GM12891 (cell line): ENCODE measurements at places on chromosomes 3 and 15.

DNA sequence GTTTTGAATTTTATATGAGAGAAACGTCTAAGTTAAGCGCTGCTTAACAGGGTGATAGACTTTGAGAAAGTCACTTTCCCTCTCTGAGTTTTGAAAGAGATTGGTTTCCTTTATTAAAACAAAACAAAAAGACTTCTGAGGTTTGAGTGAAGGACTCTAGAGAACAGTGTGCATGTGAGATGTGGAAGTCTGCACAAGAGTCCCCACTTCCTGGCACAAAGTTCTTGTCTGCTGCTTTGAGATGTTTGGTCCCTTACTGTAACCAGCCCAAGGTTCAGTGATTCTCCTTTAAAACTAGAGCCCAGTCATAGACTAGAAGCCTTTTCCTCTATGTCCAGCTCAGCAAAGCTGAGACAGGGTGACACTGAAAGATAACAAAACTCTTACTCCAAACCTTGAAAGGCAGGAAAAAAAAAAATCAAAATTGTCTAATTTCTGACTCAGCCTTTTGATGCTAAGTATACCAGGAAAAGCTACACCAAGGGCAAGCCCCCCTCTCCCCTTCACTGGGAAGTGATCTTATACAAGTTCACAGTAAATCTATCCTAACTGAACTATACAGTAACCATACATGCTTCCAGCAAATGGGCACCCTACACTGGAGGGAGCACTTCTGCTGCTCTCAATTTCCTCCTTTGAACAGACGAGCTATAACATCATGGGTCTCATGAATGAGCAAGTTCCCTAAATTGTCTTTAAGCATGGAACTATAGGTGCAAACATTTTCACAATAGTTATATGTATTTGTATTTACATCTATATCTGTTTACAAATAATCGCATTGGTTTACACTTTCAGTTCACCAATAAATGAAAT is 2.3 kb downstream of the POPDC2 start:
- DNase-seq = no peak

DNA sequence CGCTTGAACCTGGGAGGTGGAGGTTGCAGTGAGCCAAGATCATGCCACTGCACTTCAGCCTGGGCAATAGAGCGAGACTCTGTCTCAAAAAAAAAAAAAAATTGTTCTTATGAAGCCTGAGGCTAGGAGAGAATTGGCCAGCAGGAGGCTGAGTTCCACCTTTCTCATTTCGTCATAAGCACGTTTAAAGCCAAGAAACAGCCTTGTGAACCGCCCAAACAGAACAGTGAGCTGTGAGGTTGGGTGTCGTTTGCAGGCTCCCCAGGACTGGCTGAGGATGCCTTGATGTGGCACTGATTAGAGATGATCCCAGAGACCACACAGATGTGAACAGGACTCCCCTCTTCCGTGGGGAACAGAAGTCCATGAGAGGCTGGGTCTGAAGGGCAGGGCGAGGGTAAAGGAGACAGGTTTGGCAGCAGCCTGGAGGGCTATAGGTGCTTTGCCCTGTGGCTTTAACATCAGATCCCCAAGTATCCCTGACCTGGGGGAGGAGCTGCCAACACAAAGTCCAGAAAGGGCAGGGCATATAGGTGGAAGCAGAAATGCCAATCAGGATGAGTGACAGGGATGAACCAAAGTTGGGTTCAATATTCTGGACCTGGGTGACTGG is 52.9 kb downstream of the CLEC3B start:
- no peak for DNase-seq

GRCh38 chr3:123723522-123724168 is 138.8 kb upstream of the HACD2 start:
- DNase-seq = peak; percentile 51

- no peak for DNase-seq
Observed at GRCh38 chr3:100954199-100954935, 38.9 kb downstream of the ABI3BP start.

DNA sequence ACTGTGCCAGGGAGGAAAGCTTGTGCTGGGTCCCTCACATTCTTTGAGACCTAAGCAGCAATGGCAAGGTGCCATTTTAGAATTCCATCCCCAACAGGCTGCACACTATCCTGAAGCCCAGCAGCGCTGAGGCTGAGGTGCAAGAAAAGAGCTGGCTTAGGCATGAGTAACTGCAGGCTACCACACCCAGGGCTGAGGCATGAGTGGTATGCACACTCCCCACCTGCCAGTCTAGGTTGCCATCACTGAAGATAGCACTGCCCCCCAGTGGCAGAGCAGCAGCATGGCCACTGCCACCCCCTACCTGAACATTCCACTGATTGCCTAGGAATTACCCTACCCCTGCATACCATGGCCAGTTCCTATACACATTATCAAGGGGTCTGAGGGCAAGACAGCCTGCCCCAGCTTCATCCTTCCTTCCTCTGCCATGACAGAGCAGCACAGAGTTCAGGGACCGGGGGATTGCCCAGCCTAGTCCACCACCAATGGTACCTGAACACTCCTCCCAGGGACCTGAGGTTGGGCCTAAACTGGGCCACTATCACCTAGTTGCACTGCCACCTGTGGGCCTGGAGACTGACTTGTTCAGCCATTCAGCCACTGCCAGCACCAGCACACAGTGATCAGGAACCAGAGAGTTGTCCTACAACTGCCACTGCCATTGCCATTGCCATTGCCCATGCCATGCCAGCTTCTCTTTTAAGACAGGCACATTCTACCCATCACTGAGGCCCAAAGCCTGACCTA is 129.8 kb downstream of the SATB1 start:
- peak; percentile 2 for DNase-seq

- no peak for DNase-seq
Observed at GRCh38 chr3:123802007-123802625, 82.0 kb downstream of the MYLK start.

- DNase-seq = no peak
Observed at GRCh38 chr15:40085266-40085665, 23.4 kb downstream of the BMF start.

DNA sequence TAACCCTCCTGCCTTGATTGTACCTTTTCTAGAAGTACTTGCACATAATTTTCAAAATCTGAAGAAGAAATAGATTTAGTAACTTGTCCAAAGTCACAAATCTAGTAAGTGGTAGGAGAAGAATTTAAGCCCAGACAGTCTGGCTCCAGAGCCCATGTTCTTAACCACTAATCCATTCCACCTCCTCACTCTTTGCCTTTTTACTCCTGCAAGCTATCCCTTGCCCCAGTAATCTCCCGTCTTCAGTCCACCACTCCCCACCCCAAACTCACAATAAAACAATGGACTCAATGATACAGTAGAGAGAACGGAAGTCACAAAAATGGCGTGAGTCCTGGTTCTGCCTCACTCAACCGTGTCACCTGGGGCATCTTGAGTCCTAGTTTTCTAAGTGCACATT is 48.7 kb downstream of the SETMAR start:
- DNase-seq = no peak

- no peak for DNase-seq
Observed at GRCh38 chr15:28885630-28886430, at the start of gene APBA2. Gene APBA2, plus strand, starts transcription at chr15:28885974. Its CDS starts 167,911 bp downstream, at chr15:29053885.

GRCh38 chr3:184786280-184786941 is 25.6 kb upstream of the VPS8 start:
- peak; percentile 44 for DNase-seq

- DNase-seq = no peak
Observed at GRCh38 chr3:56471771-56472170, 3.5 kb upstream of the ERC2 start.

DNA sequence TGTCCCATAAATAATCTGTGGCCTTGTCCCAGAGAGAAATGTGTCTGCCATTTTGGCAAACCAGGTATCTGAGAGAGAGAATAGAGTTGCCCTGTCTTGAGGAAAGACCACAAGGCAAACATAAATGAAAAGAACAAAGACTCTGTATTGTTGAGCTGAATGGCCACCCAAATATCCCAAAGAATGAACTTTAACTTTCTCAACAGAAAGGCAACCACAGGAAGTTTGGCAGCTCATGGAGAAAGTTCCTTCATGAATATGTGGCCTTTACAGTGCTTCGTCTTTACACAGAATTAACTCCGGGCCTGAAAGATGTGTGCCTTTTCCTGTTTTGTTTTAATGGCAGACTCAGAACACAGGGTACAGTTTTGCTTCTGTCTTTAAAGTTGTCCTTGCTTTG is 41.4 kb upstream of the THBS1 start:
- DNase-seq = no peak

DNA sequence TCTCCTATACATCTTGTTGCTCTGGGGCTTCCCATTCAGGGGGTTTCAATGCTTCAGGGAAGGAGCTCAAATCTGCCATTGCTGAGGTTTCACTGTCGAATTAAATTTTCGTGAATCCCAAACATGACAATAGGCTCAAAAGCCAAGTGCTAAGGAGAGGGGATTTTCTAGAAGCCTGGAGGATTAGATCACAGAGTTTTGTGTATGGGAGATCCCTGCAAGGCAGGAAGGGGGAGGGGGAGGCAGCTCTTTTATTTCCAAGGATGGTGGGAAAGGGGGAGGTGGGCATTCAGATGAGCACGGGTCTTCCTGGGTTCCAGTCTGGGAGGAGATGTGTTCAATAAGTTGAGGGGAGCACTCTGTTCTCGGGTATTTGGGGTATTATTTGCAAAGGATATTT is 69.9 kb upstream of the DLG1 start:
- DNase-seq = no peak

DNA sequence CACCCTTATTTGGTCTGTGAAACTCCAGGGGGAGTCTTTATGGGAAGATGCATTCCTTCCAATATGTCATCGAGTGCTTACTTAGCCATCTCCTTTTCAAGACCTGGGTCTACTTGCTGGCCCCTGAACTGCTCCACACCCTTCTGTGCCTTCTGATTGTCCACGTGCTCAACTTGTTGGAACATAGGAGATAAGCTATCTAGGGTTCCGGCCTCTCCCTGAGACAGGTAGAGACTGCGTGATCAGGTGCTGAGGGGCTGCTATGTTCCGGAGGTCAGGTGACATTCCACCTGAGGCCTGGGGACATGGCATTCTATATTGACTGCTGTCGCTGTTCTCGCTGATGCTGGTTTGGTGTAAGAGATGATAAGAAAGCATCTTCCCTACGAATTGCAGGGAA is 65.6 kb downstream of the ATP1B3 start:
- no peak for DNase-seq

GRCh38 chr3:187706971-187707370 is 4.6 kb upstream of the RTP2 start:
- no peak for DNase-seq

GRCh38 chr3:55337641-55338180 is 149.4 kb downstream of the WNT5A start:
- no peak for DNase-seq

DNA sequence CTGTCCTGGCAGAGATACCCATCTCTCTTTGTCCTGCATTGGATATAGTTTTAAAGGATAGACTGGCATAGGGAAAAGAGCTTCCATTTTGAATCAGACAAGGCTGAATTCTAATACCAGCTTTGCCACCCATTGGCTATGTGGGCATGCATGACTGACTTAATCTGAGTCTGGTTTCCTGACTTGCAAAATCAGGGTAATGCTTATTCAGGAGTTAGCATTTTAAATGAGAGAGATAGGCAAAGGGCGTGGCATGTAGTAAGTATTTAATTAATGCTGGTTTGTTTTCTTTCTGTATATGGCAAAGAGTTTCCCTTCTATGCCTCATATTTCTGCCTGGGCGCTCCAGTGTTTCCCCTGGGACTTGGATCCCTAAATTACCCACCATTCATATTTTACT is 492.9 kb downstream of the IGSF11 start:
- no peak for DNase-seq

GRCh38 chr15:40859206-40859851 is 14.7 kb downstream of the RHOV start:
- peak; percentile 69 for DNase-seq

DNA sequence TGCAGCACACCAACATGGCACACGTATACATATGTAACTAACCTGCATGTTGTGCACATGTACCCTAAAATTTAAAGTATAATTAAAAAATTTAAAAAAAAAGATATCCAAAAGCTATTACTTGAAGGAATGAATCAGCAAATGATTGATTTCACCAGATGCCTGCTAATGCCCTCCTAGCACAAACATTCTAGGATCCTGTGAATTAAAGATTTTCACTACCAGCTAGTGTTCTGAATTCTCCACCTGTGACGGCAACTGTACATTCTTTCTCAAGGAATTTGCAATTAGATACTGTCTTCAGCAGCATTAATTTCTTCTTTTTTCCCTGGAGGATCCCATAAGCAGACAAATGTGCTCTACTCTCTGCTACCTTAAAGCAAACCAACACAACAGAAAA is 694.9 kb downstream of the NTRK3 start:
- no peak for DNase-seq

- DNase-seq = no peak
Observed at GRCh38 chr3:14946739-14947099, 664 bp upstream of the NR2C2 start.

GRCh38 chr3:168051070-168051469 is 44.7 kb downstream of the GOLIM4 start:
- no peak for DNase-seq

DNA sequence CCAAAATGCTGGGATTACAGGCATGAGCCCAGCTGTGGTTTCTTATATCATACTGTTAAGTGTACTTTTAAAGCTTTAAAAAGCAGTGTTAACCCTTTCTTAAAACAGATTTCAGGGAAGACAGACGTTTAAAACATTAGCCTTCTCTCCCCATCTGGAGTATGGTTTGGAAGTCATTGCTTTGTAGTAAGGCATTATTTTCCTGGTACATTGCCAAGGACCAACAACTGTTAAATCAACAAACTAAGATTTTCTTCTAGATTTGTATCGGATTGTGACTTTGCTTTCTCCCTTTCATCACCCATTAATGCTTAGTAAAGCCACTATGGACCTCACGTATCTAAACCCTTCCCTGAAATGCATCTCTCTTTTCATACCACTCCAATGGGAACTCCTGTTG is 50.5 kb downstream of the UBE2E1 start:
- no peak for DNase-seq

- DNase-seq = no peak
Observed at GRCh38 chr15:78242128-78242527, 7.8 kb upstream of the ACSBG1 start.

GRCh38 chr3:25473246-25473645 is 45.2 kb downstream of the RARB start:
- no peak for DNase-seq

DNA sequence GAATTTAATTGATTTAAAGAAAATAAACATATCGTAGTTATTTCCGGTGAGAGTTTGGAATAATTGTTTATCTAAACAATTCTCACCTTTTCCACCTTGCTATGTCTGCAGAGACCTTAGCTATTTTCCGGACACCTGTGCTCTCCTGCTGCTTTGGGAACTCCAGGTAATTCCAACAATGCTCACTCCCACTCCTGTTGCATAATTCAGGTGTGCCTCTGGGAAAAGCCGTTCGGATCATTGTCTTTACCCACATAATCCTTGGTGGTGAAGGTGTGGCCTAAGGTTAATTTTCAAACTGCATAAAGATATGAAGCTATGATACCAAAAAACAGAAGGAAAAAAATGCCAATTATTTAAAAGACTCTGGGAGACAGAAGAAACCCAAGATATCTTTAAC is 59.4 kb downstream of the LDHAL6B start:
- DNase-seq = no peak
